ENCODE measurements at places on chromosomes 16 and 17.
A peak's percentile ranks its signal among the peaks of the same experiment; 100 is the strongest.

GRCh38 chr16:1645914-1646525, 32.1 kb upstream of the JPT2 start:
- DNase-seq: peak; percentile 60

- DNase-seq: no peak
Measured at GRCh38 chr16:63372815-63373214, 1336.6 kb upstream of the CDH8 start.

DNA sequence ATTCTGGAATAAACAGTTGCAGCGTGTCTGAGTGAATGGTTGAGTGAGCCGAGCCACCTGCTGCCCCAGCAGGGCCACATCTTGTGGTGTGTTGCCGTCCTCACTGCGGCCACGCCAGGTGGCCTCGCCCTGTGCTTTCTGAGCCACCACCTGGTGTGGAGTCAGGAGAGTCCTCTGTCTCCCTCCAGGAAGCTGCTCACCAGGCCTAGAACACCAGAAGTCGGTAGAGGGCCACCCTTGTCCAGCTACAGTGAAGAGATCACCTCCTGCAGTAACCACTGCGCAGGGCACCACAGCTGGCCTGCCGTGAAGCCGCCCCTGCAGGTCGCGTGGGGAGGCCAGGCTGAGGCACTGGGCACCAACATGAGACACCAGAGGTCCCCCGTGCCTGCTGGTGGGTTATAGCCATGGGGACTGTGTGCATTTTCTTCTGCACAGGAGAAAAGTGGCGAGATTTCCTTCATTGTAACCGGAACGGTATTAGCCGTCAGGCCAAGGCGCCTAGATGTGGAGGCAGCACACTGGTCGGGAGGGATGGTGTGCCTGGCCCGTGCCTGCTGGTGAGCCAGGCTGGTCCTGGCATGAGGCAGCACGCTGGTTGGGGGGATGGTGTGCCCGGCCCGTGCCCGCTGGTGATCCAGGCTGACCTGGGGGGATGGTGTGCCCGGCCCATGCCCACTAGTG, 28.9 kb upstream of the FOXK2 start:
- DNase-seq: no peak

DNA sequence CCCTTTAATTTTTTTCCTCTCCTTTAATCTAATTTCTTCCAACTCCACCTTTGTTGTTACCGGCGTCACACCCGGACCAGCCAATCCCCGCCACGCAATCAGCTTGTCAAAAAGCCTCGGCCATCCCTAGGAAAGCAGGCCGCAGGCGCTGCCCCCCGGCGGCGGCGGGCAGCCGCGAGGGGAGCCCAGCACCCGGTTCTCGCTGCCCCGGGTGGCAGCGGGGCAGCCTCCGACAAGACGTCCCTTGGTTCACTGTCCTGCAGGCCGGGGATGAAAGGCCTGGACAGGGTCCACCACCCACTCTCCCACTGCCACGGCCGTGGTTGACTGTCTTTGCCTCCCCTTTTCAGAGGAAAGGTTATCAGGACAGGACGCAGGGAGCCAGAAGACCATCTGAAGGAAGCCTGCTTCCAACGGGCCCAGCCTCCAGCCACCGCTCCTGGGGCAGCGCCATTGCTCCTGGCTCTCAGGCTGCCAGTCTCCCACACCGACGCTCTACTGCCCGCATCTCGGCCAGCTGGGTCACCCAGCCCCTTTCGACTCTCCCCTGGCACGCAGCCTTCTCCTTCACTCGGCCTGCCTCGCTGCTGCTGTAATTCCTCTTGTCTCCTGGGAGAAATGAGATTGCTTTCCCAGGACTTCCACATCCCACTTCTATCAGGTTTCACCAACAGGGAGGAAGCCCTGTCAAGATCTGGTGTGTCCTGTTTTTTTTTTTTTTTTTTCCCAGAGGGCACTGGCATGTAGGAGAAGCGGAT, 2.8 kb upstream of the UBTF start:
- DNase-seq: peak; percentile 77

- DNase-seq: no peak
Measured at GRCh38 chr17:77526728-77527350, 386.1 kb downstream of the SEC14L1 start.

- no peak for DNase-seq
Measured at GRCh38 chr17:10547351-10547750, 2.1 kb downstream of the MYH2 start.

DNA sequence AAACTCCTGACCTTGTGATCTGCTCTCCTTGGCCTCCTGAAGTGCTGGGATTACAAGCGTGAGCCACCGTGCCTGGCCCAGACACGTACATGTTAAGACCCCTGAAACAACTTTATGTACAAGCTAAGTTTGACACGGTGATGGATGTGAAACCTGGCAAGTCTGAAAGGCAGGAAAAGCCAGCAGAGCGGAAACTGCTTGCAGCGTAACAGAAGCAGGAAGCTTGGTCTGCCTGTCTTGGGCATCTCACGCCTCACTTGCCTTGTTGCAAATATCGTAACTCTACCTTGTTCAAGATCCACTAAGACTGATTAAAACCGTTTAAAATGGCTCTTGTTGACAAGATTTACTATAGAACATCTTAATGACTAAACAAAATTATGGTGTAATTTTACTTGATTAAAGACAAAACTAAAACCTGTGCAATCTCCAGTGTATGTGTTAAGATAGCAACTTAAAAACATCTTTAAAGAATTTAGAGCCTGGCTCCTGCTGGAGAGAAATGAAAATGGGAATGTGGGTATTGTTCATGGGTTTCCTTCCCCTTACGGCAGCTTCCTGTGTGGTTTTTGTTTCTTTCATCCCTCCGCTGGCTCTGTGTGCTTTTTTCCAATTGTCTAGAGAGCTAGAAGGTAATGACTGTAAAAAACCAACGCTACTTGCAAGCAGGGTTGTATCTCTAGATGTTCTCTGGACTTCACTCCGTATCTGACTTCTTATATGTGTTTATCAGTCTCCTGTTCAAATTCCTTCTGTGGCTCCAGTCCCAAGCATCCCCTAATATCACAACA, 477.6 kb downstream of the XYLT1 start:
- no peak for DNase-seq

DNA sequence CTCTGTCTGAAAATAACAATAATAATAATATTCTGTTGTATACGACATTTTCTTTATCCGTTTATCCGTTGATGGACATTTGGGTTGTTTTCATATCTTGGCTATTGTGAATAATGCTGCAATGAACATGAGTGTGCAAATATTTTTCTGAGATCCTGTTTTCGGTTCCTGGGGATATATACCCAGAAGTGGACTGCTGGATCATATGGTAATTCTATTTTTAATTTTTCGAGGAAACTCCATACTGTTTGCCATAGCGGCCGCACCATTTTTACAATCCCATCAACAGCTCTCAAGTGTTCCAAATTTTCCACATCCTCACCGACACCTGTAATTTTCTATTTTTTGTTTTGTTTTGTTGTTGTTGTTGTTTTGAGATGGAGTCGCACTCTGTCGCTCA, 5.3 kb upstream of the PRSS41 start:
- no peak for DNase-seq

DNA sequence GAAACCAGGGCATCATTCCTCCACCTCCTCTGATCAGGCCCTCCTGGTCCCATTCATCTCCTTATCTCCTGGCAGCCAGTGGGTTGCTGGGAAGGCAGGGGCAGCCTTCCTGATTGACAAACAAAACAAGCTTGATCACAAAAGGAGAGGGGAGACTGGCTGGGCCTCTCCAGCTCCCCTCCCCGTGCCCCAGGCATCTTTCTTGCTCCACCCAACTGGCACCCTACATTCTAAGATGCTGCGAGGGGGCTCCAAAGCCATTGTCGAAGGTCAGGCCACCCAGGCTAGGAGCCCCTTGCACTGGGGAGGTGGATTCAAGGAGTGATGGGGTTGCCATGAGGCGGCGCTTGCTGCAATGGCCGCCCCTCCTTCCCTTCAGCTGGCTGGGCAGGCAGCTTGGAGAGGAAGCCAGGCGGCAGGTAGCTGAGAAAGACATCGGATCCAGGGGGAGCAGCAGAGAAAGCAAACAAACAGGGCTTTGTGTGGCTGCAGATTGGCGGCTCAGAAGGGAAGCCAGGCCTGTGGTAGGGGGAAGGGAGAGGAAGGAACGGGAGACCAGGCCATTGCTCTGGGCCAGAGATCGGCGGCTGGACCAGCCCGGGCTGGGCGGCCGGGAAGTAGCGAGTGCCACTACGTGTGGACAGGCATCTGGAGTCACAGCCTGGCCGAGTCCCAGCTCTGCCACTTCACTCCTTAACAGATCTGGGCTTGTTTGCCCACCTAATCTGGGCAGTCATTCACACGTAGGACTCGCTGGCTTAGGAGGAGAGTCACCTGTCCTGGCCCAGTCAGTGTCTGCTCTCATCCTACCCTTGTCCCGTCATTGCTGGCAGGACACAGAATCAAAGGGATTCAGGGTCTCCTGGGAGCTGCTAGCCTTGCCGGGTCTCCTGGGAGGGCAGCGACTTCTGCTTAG, 12.3 kb downstream of the RAI1 start:
- DNase-seq: no peak

DNA sequence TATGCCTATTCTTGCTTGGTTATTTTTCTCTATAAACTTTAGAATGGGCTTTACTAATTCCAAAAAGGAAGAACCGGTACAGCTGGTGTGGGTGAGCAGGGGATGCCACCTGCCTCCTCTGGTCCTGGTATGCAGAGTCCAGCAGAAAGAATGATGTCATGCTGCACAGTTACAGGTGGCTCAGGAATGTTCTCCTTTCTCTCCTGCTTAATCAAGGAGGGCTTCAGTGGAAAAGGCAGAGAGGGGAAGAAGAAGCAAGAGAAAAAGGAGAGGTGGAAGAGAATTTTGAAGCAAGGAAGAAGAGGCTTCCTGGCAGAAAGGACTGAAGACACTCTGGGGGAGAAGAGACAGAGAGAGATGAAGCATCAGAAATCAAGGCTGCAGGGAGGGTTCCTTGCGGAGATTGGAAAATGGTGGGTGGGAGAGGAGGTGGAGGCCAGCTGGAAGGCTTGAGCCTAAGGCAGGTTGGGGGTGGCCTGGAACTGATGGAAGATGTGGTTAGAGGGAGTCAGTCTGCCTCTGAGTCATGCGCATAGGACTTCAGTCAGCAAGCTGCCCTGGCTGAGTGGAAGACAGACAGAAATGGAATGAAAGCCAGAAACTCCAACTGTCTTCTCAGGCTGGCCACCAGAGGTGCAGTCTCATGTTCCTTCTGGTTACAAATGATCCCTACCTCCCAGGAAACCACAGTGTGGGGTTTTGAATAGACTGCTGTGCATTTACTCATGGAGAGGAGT, 64.6 kb upstream of the CRHR1 start:
- DNase-seq: no peak

- DNase-seq: no peak
Measured at GRCh38 chr16:47855431-47855830, 300.4 kb downstream of the ABCC12 start.

GRCh38 chr17:74803971-74804370, 27.8 kb upstream of the NAT9 start:
- DNase-seq: no peak

GRCh38 chr16:17194190-17194780, 276.5 kb downstream of the XYLT1 start:
- DNase-seq: peak; percentile 86

- no peak for DNase-seq
Measured at GRCh38 chr17:71380535-71380934, 740.3 kb upstream of the SOX9 start.

- DNase-seq: peak; percentile 30
Measured at GRCh38 chr17:16975744-16976625, 4.1 kb upstream of the TNFRSF13B start.

DNA sequence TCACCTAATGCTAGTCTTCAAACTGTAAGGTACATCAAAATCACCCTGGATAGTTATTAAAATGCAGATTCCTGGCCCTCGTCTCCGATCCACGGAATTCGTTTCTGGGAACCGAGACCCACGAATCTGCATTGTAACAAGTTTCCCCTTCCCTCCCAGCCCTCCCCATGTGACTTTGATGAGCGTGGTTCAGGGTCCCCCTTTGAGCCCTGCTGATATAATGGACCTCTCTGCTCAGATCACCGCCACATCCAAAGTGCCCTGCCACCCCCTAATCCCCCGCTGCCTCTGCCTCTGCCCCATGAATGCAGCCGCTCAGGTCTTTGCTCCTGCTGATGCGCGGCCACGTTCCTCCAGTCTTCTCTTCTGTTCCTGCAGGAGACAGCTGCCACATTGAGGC, 283.1 kb downstream of the SNX29 start:
- no peak for DNase-seq

- DNase-seq: no peak
Measured at GRCh38 chr17:29225396-29225795, 21.3 kb upstream of the CRYBA1 start.

DNA sequence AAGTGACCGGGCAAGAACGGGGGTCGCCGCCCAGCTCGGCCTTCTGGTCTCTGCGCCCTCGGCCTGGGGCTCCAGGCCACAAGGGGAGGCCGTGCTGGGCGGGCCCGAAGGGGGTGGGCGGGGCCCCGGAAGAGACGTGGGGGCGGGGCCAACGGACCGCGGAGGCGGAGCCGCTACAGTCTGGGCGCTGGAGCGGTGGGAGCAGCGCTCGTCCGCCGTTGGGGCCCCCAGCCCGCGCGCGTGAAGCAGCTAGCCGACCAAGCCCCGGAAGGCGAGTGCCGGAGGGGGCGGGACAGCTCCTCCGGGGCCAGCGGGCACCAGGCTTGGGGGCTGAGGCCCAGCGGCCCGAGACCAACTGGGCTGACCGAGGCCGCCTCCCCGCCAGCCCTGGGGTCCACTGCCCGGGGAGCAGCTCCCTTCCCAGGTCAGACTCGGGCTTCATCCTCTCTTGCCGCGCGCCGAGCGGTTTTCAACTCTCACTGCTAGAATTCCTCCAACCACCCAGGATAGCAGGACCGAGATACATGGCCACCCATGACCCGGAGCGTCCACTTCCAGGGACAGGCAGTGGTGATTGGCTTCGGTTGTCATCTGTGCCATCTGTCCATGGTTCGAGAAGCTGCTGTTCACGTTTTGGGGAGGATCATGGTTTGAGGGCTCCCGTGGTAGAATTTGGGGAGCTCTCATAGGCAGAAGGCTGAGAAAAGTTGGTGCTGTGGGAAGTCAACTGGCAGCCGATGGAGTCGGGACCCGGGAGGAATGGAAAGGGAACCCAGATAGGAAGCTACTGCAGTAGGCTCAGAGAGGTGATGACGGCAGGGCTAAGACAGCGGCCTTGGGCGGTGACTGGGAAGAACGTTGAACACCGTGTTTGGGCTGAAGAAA, 44.6 kb upstream of the LCMT1 start:
- peak; percentile 90 for DNase-seq

DNA sequence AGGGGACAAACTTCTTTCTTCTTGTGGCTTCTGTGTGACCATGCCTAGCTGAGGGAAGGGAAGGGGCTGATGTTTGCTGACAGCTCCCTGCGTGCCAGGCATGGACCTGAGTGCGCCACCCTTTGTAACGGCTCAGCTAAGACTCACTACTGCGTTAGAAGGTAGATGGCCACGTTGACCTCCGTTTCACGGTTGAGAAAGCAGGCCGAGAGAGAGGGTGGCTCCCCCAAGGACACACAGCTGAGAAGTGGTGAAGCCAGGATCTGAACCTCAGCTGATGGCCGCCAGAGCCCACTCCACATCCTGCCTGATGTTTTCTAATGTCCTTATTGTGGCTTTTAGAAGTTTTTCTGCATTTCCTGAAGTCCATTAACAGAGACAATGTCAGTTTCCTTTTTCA, 45.1 kb downstream of the RGS9 start:
- DNase-seq: no peak

Data from activated CD8-positive, alpha-beta memory T cell treated with anti-CD3 and anti-CD28 coated beads for 24 hours (primary cell).